ENCODE measurements at places on chromosomes 12 and 14.

GRCh38 chr12:47820631-47821345 is 1.1 kb upstream of the HDAC7 start:
- peak; percentile 94 for DNase-seq
- peaks cover 22% of the 10 kb centered on the region for H3K27me3 ChIP-seq
- peaks cover 36% of the 10 kb centered on the region for H3K4me1 ChIP-seq
- peak overlapping the region; percentile 84 for H3K4me3 ChIP-seq
- no peaks in the 10 kb centered on the region for H3K36me3 ChIP-seq
- no peak overlapping the region for H3K27ac ChIP-seq

GRCh38 chr12:94690198-94690771 is 39.9 kb upstream of the TMCC3 start:
- H3K4me3 ChIP-seq = no peak overlapping the region
- H3K36me3 ChIP-seq = no peaks in the 10 kb centered on the region
- no peak for DNase-seq
- H3K27ac ChIP-seq = no peak overlapping the region
- H3K27me3 ChIP-seq = no peaks in the 10 kb centered on the region

- H3K4me1 ChIP-seq = peaks cover 9% of the 10 kb centered on the region
- no peak overlapping the region for H3K4me3 ChIP-seq
- no peak for DNase-seq
- no peaks in the 10 kb centered on the region for H3K27me3 ChIP-seq
- no peak overlapping the region for H3K27ac ChIP-seq
Measured at GRCh38 chr12:79822475-79822874, 112.4 kb downstream of the PPP1R12A start.

DNA sequence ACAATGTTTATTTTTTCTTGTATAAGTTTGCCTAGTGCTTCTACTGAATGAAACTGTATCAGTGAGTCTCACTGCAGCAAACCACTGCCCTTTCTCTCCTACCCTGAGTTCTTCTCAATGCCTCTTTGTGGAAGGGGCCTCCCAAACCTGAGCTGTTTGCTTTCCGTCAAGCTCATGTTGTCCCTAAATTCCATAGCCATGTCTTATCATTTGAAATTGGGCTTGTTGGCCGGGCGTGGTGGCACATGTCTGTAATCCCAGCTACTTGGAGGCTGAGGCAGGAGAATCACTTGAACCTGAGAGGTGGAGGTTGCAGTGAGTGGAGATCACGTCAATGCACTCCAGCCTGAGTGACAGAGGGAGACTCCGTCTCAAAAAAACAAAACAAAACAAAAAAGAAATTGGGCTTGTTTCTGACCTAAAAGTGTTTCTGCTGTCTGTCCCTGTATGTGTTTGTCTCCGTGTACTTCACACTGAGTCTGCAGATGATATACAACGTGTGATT is 1.8 kb upstream of the CSRP2 start:
- no peaks in the 10 kb centered on the region for H3K27me3 ChIP-seq
- peaks cover 30% of the 10 kb centered on the region for H3K4me1 ChIP-seq
- no peak overlapping the region for H3K27ac ChIP-seq
- no peak for DNase-seq
- H3K4me3 ChIP-seq = no peak overlapping the region
- no peaks in the 10 kb centered on the region for H3K36me3 ChIP-seq

DNA sequence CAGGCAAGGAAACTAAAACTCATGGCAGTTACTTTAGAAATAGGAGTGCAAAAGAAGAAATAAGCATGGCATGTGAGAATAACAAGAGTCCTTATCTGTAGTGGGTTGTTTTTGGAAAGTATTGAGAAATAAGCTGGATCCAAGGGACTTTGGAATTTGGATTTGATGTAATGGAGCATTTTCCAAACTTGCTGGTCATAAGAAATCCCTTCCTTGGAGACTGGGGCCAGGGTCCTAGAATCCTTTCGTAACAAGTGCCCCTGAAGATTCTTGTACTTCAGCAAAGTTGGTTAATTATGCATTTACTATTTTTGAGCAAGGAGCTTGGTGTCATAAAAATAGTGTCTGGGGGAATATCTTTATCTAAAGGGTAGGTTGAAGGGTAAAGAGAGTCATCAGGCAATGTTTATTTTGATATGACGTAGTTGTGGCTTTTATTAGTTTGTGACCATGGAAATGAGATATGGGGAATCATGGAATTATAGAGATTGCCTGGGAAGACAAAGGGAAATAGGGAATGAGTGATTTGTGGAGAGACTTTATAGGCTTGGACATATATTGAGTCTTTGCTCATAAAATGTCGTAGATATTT is 53.9 kb downstream of the WNK1 start:
- DNase-seq = no peak
- no peak overlapping the region for H3K4me3 ChIP-seq
- H3K27me3 ChIP-seq = no peaks in the 10 kb centered on the region
- no peaks in the 10 kb centered on the region for H3K36me3 ChIP-seq
- H3K4me1 ChIP-seq = peaks cover 2% of the 10 kb centered on the region
- H3K27ac ChIP-seq = no peak overlapping the region

- H3K27ac ChIP-seq = no peak overlapping the region
- no peaks in the 10 kb centered on the region for H3K27me3 ChIP-seq
- H3K36me3 ChIP-seq = peaks cover 7% of the 10 kb centered on the region
- no peaks in the 10 kb centered on the region for H3K4me1 ChIP-seq
- DNase-seq = no peak
- no peak overlapping the region for H3K4me3 ChIP-seq
Measured at GRCh38 chr12:70319605-70320004, 46.5 kb upstream of the KCNMB4 start.

All from neural progenitor cell (in vitro differentiated cells).